ENCODE measurements at places on chromosomes 1 and 21.

DNA sequence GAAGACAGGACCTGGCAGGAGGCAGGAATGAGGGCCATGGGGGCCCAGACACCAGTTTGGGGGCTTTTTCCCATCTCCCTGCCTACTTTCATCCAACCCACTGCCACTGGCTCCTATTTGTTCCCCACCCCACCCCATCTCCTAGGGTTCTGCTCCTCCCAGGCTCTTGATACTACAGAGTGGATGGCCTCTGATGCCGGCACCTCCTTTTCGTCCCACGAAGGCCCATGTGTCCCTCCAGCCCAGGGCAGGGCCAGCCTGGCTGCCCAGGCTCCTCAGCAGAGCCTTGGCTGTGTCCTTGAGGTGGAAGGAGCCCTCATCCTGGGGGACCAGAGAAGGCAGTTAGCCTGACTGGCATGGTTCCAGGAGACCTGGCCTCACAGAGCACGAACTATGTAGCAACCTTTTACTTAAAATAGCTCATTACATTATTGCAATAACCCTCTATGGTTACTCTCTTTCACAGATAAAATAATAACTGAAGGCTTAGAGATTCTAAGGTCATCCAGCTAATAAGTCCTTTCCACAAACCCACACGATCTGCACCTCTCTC is 3.5 kb downstream of the POMGNT1 start:
- DNase-seq, result no peak

DNA sequence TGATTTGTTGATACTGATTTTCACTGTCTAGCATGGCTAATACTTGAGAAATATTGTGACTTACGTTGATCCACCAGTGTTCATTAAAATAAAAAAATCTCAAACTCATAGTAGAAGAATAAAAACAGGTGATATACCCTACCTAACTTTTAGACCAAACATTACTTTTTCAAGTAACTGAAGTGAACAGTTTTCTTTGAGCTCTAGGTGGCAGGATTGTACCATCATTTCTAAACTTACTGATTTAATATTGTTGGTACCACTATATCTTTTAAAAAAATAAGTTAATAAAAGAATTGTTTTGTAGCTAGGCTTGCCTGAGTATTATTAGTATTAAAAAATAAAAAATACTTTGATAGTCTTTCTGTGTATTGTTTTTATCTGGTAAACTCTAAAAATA is 21.5 kb downstream of the CDC73 start:
- no peak for DNase-seq

GRCh38 chr1:5577255-5578040 is 414.8 kb downstream of the NPHP4 start:
- no peak for DNase-seq

GRCh38 chr1:89799495-89799894 is 21.3 kb upstream of the LRRC8D start:
- no peak for DNase-seq

DNA sequence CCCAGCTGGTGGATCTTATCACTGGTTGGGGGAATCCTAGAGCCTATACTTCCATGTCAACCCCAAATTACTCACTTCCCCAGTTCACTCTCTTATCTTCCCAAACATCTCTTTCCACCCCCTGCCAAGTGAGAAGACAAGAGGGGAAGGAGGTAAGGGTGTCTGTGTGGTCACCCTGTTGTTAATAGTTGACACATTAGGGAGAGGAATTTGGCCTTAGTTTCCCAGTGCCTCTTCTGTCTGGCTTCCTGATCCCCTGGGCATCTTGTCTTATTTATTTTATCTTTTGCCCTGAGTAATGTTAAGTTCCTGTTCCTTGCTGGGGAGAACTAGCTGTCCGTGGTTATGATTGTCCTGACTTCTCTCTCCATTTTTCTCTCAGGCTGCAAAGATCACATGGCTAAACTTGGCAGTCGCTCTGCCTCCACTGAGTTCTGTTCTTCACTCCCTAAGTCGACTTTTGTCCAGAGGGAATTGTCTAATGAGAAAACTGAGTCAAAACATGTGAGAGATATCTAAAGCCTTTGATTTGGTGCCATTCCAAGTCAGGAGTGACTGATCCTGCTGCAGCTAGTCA is 157.1 kb upstream of the SYT6 start:
- no peak for DNase-seq

DNA sequence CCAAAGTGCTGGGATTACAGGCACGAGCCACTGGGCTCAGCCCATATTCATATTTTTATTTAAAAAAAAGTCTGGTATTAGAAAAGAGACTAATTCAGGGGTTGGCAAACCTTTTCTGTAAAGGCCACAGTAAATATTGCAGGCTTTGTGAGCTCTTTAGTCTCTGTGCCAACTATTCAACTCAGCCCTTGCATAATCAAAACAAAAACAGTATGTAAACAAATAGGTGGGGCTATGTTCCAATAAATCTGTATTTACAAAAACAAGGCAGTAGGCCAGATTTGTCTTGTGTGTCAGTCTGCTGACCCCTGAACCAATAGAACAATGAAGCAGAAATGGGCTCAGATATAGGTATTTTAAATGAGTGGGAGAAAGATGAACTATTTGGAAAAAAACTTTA is 49.3 kb downstream of the CDC42BPA start:
- no peak for DNase-seq

- no peak for DNase-seq
Observed at GRCh38 chr21:44317871-44318270, 18.0 kb downstream of the PFKL start.

DNA sequence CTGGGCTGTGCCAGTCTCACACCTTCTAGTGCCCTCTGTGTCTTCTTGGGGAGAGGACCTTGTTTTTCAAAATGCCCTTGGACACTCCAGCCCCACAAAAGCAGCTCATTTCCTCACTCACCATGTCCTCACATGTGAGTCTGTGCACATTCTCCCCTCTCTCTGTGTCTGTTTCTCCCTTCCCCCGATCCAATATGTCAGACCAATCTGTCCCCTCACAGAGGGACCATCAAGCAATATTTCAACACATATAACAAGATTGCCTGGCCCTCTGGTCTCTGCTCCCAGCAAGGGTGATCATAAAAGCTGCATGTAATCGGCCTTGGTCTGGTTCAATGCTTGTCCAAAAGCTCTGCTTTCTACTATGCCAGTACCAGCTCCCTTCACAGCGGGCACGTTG is 261.2 kb downstream of the MATN1 start:
- no peak for DNase-seq
